HL-60 (cell line): ENCODE measurements at places on chromosomes 5 and 9.

DNA sequence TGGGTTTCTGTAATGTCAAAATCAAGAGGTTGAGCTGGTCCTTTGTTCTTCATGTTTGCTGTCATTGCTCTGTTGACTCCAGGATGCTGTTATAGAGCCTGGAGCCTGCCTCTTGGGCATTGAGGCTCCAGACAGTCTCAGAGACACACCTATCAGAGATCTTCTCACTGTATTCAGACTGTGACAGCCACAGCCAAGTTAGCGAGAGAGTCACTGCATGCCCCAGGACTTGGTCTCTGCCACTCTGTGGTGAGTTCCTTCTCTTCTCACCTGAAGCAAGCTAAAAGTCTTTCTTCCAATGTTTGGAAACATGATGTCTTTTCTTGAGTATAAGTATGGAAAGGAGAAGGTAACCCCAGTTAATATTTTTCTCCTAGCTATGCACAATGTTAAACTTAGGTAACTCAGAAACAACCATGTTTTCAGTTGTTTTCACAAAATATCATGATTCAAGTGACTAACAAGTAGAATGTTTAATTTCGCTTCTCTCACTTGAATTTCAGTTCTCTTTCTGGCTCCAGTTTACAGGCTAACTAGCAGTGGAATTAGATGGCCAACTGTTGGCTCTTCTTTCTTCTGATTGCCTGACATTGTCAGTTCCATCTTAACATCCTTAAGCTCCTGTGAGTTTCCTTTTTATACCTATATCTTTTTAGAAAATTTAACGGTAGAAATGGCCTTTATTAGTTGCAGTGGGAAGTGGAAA lies 20.6 kb upstream of the ZFYVE16 start:
- DNase-seq = no peak

DNA sequence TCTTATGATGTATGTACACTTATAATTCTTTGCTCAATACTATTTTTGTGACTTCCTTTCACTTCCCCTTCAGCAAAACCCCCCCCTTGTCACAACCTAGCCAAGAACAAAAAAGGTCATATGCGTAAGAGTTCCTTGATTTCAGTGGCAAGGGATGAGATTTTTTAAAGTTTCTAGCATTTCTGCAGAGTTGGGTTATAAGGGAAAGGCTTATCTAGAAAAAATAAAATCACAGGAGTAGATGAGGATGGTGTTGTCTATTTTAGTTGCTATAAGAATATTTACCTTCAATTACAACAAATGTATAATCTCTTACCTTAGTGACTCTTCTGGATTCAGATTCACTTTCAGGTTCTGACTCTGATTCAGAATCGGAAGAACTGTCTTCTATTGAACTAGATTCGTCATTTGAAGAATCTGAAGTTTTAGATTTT lies 184.6 kb downstream of the AP3B1 start:
- DNase-seq = no peak

- no peak for DNase-seq
Observed at GRCh38 chr9:129580211-129580915, 40.5 kb downstream of the C9orf50 start.

- no peak for DNase-seq
Observed at GRCh38 chr5:126490167-126490940, 67.1 kb downstream of the GRAMD2B start.

DNA sequence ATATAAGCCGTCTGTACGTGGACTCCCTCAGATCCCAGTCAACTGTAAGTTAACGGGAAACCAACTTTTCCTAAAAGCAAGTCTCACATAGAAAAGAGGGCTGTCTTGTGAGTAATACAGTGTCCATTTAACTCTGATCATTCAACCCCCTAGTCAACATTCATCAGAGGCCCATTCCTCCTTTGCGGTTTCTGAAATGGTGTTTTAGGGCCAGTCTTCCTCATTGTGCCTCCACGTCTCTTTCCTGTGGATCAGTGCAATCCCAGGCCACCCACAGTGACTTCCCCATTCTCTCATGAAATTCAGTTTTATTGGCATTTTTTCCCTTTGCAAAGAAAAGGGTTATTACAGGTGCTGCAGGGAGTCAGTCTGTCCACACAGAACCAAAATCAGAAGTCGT lies 261.8 kb downstream of the NR3C1 start:
- DNase-seq = no peak

DNA sequence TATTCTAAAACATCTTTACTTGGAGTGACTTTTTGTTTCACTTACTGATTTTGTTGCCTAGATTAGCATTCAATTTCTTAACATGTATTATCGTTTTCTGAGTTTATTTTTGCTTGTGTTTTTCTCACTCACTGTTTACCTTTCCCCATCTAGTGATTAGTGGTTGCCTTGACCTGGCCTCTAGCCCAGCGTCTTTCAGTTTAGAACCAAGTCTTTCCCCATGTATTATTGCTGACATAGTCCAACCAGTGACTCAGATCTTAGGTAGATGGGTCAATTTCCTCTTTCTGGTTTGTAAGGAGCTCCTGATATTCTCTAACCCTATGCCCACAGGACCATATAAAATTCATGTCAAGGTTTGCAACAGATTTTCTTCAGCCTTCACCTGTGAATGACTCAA lies 135.5 kb downstream of the PRR16 start:
- DNase-seq = no peak
